EH (cell line): ENCODE measurements at places on chromosomes 12 and 14.
A peak's percentile ranks its signal among the peaks of the same experiment; 100 is the strongest.

DNA sequence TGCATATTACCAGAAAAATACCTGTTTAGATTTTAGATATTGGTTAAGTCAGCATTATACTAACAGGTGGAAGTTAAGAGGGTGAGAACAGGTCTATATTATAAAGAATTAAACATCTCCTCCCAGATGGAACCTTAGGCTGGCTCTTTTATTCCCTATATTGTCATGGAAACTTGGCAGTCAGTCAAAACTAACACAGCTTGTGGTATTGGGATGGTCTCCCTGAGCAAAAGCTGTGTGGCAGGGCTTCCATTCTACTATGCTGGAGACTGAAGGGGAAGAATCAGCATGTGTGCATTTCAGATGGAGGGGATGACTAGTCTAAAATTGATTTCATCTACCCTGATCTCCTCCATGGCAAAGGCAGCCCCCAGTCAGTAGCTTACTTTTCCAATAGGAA, 66.7 kb downstream of the SMOC1 start:
- DNase-seq, result peak; percentile 3

- DNase-seq, result no peak
Measured at GRCh38 chr14:69086537-69086936, 66.4 kb downstream of the DCAF5 start.

GRCh38 chr14:45990252-45990651, 661.3 kb downstream of the RPL10L start:
- DNase-seq, result no peak

DNA sequence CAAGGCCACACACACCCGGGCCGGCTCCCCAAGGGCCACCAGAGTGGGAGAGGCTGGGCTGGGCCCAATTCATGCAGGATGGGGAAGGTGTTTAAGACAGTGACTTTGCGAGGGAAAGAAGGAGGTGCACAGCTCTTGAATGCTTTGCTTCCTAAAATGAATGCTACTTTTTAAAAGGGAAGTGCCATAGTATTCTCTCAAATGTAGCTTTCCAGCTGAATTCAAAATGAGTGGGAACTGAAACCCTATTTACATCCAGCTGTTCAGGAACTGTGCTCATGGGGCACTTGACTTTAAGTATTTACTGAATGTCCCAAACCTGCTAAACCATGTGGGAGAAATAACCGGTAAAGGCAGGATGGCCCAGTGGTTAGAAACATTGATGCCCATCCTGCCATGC, 7.6 kb downstream of the ITPK1 start:
- DNase-seq, result no peak

GRCh38 chr14:73748858-73749357, 34.7 kb upstream of the PNMA1 start:
- no peak for DNase-seq
